ENCODE measurements at places on chromosomes 5 and 9.

- no peak for DNase-seq
These were observed 626 bp upstream of the FST start for GRCh38 chr5:53479590-53480415.

DNA sequence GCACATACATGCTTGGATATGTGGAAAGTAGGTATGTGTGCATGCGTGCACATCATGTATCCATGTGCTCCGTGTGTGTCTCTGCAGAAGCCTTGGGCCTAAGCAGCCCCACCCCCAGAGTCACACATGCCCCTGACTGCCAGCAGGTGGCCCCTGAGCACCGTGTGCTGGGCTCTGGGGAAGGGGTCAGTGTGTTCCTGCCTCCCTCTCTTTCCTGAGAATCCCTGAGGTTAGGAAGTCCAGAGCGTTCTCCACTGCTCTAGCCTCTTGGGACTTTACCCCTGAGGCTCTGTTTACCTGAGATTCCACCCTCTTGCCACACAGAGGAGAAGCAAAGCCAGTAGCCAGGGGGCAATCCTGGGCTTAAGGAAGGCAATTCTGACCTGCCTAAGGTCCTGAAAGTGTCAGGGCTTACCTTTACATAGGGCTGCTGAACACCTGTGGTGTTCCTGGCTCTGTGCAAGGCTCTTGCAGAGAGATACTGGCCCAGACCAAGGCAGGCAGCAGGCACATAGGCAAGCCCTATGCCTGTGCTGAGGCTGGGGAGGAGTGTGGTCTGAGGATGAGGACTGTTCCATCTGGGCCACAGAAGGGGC, 207.3 kb downstream of the TMEM38B start:
- DNase-seq: no peak

- no peak for DNase-seq
These were observed 19.7 kb downstream of the CAMSAP1 start for GRCh38 chr9:135887585-135888050.

GRCh38 chr9:100577776-100578448, at the start of gene CAVIN4:
CAVIN4 (plus strand) TSS chr9:100578079; CDS start chr9:100578144, 65 bp downstream.
- no peak for DNase-seq

GRCh38 chr5:73119451-73120157, 771 bp upstream of the TMEM171 start:
- DNase-seq: no peak

All from cortex of kidney (tissue), 1 donor.